Hematopoietic multipotent progenitor cell treated with erythropoietin and hydrocortisone succinate and interleukin-3 and kit ligand, for 4 days (in vitro differentiated cells): ENCODE measurements at places on chromosomes 2 and 18.
A peak's percentile ranks its signal among the peaks of the same experiment; 100 is the strongest.

- DNase-seq, result peak; percentile 25
These were observed 79.9 kb upstream of the ITGB6 start for GRCh38 chr2:160279813-160280465.

DNA sequence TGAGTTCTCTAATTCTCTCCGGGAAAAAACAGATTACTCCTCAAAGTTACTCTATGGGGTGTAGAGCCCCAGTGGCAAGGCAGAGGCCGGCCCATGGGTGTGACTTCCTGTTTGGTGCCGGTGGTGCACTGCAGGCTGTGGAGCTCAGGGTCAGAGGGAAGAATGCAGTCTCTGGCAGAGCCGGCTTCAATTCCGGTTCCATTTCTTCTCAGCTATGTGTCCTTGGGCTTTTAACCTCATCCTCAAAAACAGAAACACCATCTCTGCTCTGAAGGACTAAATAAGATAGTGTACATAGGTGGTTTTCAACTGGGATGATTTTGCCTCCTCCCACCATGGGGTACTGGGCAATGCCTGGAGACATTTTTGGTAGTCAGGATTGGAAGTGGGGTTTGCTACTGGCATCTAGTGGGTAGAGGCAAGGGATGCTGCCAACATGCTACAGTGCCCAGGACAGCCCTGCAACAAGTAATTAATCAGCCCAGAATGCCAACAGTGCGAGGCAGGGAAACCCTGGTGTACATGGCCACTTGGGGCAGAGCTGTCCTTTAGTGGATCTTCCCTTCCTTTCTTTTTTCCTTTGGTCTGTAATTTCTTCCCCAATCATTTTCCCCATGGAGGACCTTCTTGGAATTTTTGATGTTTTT, 81.2 kb downstream of the INSIG2 start:
- DNase-seq, result peak; percentile 80

DNA sequence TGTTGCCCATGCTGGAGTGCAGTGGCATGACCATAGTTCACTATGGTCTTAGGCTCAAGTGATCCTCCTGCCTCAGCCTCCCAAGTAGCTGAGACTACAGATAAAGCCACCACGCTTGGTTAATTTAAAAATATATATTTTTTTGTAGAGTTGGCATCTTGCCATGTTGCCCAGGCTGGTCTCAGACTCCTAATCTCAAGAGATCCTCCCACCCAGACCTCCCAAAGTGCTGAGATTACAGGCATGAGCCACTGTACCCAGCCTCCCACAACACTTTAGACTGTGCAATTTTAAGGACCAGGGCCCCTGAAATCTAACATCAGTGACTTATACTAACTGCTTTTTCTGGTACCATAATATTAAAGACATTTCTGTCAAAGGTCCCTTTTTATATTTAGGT, 5.2 kb downstream of the TXNDC2 start:
- peak; percentile 78 for DNase-seq

DNA sequence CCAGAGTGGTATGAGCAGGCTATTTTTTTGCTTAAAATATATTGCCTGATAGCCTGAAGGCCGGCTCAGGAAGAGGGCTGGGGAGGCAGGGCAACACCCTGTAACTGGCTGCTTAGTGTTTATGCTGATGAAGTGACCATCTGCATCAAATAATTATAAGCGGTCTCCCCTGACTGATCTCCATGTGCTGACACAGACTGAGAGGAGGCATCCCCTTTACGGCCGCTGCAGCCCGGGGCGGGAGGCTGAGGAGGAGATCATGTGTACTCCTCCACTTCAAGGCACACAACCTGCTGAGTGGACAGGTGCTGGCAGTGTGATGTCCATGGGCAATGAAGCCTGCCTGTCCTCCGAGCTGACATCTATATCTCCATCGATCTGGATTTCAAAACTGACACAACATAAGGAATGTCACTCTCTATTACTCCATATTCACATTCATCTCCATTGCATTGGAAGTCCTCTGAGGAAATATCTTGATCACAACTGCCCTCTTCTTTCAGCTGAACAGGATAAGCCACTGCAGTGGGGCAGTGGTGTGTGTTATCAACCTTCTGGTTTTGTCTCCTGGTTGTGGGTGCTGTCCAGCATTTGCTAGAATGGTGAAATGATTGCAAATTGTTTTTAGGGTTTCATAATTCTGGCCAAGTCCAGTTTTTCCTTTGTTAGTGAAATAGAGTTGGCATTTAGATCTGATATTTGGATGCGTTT, 143.5 kb downstream of the AQP4 start:
- peak; percentile 35 for DNase-seq

- DNase-seq, result peak; percentile 86
These were observed 106.7 kb upstream of the NABP1 start for GRCh38 chr2:191571163-191571769.

DNA sequence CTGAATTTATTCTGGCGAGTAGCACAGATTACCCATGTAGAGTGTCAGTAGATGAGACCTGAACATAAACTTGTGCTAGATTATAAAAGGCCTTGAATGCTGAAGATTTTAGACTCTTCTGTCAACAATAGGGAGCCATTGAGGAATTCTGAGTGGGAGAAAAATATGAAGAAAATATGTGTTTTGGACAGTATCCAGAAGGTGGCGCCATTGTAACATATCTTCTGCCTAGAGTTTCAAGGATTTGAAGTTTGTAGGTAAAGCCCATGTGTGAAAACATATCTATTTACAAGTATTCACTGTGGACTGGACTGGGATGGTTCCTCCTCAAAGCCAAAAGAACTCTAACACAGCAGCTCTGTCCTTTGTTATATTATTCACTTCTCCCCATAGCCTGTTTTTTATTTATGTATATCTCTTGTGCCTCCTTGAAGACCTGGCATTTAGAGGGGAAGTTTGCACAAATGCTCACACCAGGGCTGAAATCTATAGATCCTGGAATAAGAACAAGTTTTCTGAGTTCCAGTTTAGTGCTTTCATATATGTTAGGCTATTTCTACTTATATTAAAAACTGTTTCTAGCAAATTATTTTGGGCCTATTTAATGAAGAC, 124.9 kb downstream of the RDH14 start:
- peak; percentile 79 for DNase-seq

- DNase-seq, result no peak
These were observed 135.9 kb upstream of the SLC1A4 start for GRCh38 chr2:64853306-64853705.

DNA sequence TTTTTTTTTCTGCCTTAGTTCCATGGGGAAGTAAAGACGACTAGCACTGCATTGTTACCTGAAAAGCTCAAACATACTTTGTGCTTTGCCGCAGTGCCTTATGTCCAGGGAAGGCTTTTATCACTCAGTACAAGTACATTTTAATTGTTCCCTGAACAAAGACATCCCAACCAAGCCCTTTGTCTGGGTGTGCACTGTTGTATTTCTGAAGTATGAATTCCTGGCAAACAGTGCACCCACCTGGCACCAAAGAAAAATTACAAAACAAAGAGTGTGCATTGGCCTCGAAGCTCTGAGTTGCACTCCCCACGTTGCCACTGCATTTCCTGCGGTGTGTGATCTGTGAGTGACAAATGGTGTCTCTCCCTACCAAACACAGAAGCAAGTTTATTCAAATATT, 858.5 kb upstream of the PIK3C3 start:
- DNase-seq, result no peak

DNA sequence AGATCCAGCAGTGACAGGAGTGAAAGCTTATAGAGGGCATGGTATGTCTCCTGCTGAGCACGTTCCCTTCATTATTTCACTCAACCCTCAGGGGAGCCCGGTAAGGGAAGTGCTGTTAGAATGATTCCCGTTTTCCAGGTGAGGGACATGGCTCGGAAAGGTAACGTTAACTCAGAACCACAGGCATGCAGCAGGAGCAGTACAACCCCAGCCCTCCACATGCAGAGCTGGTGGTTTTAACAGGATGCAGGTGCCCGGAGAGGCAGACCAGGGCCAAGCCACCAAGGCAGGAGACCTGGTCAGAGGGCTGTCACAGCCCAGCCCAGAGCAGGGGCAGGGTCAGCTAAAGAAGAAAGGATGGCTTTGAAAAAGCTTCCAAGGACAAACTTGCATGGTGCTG, 268.5 kb downstream of the SH3BP4 start:
- DNase-seq, result no peak
